Ureter (tissue), 1 donor: ENCODE measurements at places on chromosomes 1 and 21. TPM values are rescaled to one million over a fixed set of nuclear protein-coding genes. Genes with fewer than 3 reads are reported as not detected.

The OR10X1 gene
- not detected for total RNA-seq

DNA sequence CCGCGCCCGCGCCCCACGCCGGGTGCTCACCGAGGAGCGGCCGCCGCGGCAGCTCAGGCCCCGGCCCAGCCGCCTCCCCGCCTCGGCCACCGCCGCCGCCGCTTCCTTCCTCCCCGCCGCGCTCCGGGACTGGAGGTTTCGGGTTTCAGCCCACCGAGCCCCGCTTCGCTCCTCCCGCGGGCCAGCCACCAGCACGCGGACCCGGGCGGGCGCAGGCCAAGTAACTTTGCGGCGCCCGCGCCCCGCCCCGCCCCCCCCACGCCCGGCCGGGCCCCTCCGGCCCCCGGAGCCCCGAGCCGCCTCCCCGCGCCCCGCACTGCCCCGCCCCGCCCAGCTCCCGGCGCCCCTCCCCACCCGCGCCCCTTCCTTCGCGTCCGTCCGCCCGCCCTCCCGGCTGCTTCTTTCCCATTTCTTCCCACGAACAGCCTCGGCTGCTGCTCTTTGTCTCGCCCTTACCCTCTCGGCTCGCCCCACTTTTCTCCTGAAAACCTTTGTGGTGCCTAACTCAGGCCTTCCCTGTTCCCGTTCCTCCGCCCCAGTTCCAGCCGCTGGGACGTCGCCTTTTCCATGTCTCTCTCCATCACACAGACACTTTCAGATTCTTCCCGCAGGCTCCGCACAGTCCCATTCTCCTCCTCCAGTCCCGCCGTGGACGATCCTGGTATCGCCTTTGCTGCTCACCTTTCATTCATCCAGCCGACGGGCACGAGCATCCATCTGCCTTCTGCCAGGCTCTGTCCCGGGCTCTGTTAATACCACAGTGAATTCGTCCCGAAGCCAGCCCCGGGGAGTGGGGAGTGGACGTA is at the start of gene GPR161:
TSS of gene GPR161 (minus strand) at position 222 of the 806 bp plus-strand sequence. CDS start 32,080 bp downstream, outside the sequence.
- peak; percentile 50 for DNase-seq

- DNase-seq = no peak
These were observed 75.2 kb upstream of the LRRN2 start for GRCh38 chr1:204760757-204761156.

GRCh38 chr1:177953549-177953948 is 16.3 kb downstream of the SEC16B start:
- no peak for DNase-seq
